ENCODE measurements at places on chromosomes 7 and 10. TPM values are rescaled to one million over a fixed set of nuclear protein-coding genes. Genes with fewer than 3 reads are reported as not detected.

GRCh38 chr7:52944921-52945320, 90.5 kb upstream of the POM121L12 start:
- no peaks in the 10 kb centered on the region for H3K36me3 ChIP-seq
- no peaks in the 10 kb centered on the region for H3K27me3 ChIP-seq
- no peak overlapping the region for H3K27ac ChIP-seq
- H3K4me3 ChIP-seq: no peak overlapping the region

The UCMA gene
- total RNA-seq: not detected

DNA sequence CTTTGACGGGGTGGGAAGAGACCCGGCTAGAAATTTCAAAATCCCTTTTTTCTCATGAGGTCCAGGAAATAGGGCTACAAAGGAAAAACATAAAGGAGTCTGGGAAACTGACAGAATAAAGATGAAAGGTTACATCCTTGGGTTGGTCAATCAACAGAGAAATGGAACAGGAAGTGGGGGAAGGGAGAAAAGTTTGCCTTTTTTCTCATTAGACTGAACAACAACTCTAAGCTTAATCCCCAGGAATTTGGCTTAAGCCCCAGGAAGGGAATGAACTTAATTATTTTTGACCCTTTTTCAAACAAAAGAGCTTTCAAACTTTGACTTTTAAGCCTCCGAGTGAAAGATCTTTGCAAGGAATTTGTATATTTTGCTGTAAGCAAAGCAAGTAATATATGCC, 32.7 kb downstream of the LGI1 start:
- DNase-seq: peak; percentile 13
- no peaks in the 10 kb centered on the region for H3K36me3 ChIP-seq
- H3K4me1 ChIP-seq: peaks cover 9% of the 10 kb centered on the region
- no peak overlapping the region for H3K27ac ChIP-seq

The EPO gene
- total RNA-seq: not detected

- H3K36me3 ChIP-seq: no peaks in the 10 kb centered on the region
- H3K4me3 ChIP-seq: no peak overlapping the region
- 0 out of 2 replicates have a peak, but pooled peaks cover 1% of the 10 kb centered on the region for H3K27me3 ChIP-seq
- H3K27ac ChIP-seq: no peak overlapping the region
These were observed 7.3 kb downstream of the PWWP2B start for GRCh38 chr10:132404169-132404880.

Data from SJCRH30 (cell line).